ENCODE measurements at places on chromosomes 7 and 10.

- no peak for DNase-seq
Observed at GRCh38 chr10:44715136-44715535, 196.0 kb upstream of the TMEM72 start.

- no peak for DNase-seq
Observed at GRCh38 chr10:32065856-32066255, 9.6 kb upstream of the KIF5B start.

GRCh38 chr7:156082048-156083040, 270.1 kb upstream of the SHH start:
- DNase-seq = no peak

GRCh38 chr10:103701380-103702222, 153.8 kb downstream of the SH3PXD2A start:
- DNase-seq = no peak

- DNase-seq = no peak
Observed at GRCh38 chr10:69838853-69839252, 37.1 kb downstream of the COL13A1 start.

- peak; percentile 53 for DNase-seq
Observed at GRCh38 chr10:63083904-63084689, 49.0 kb upstream of the NRBF2 start.

GRCh38 chr7:38105874-38106483, 72.1 kb upstream of the STARD3NL start:
- DNase-seq = peak; percentile 53

DNA sequence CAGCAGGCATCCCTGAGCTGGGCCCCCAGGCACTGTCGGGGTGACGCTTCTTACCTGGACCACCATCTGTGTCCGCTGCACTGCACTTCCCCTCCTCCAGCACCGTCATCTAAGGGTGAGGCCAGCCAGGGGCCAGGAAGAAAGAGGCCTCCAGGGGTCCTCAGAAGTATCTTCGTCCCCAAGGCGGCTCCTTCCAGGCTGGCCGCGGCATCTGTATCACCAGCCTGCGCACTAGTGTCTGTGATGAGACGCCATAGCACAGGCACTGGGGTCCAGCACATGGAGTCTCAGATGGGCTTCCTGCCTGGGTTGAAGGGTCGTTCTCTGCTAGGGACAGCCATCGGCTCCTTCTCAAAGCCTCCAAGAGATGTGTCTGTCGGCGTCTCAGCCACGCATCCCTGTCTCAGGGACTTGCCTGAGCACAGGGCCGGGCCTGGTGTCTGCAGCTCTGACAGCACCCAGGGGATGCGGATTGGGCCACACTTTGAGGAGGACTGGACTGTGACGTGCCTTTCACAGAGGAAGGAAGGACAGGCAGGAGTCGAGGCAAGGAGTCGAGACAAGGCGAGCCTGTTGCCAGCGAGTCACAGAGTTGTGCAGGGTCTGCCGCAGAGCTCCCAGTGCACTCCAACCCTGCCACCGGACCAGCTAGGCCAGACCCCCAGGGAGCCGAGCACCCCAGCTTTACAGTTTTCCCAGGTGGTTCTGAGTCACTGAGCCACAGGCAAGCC, 101.5 kb upstream of the DIP2C start:
- DNase-seq = no peak

GRCh38 chr10:1149793-1150637, 93.8 kb downstream of the WDR37 start:
- peak; percentile 10 for DNase-seq

- no peak for DNase-seq
Observed at GRCh38 chr10:104273286-104273685, 4.3 kb downstream of the GSTO2 start.
